ENCODE measurements at places on chromosomes 3 and 15. TPM values are rescaled to one million over a fixed set of nuclear protein-coding genes. Genes with fewer than 3 reads are reported as not detected.

HHLA2 gene
- not detected for total RNA-seq

SIN3A gene
- 23.3 TPM for total RNA-seq

SRP14 gene
- total RNA-seq, result 56.8 TPM

TF gene
- 25,131 TPM for total RNA-seq

EAF2 gene
- total RNA-seq, result 2.2 TPM

PTPRG gene
- 15.6 TPM for total RNA-seq

CEMIP gene
- total RNA-seq, result 0.50 TPM

LINS1 gene
- 4.2 TPM for total RNA-seq

HAPLN3 gene
- 1.0 TPM for total RNA-seq

POTEB2 gene
- total RNA-seq, result not detected

RLBP1 gene
- total RNA-seq, result not detected

CCDC33 gene
- total RNA-seq, result not detected

TAGLN3 gene
- not detected for total RNA-seq

SLC22A14 gene
- total RNA-seq, result not detected

PARP15 gene
- 1.0 TPM for total RNA-seq

PATL2 gene
- 0.58 TPM for total RNA-seq

ADAMTS7 gene
- 0.86 TPM for total RNA-seq

ATP13A4 gene
- total RNA-seq, result 1.2 TPM

BCHE gene
- 38.3 TPM for total RNA-seq

RAB6B gene
- 0.35 TPM for total RNA-seq

CNTN3 gene
- 5.7 TPM for total RNA-seq

MKRN3 gene
- 0.13 TPM for total RNA-seq

FGF7 gene
- 0.30 TPM for total RNA-seq

ZMAT3 gene
- total RNA-seq, result 6.8 TPM

NR2E3 gene
- total RNA-seq, result 0.33 TPM

FAM81A gene
- not detected for total RNA-seq

AGBL1 gene
- not detected for total RNA-seq

ADAMTSL3 gene
- total RNA-seq, result 17.8 TPM

CMTM8 gene
- 17.1 TPM for total RNA-seq

ATP8B4 gene
- 6.8 TPM for total RNA-seq

VIPR1 gene
- total RNA-seq, result 27.0 TPM

IL17RB gene
- 23.2 TPM for total RNA-seq

DAZL gene
- total RNA-seq, result not detected

PLOD2 gene
- 25.7 TPM for total RNA-seq

ACKR4 gene
- not detected for total RNA-seq

ANKDD1A gene
- total RNA-seq, result 0.38 TPM

AADACL2 gene
- total RNA-seq, result not detected

SEMA3B gene
- 5.7 TPM for total RNA-seq

DUOX1 gene
- total RNA-seq, result 0.45 TPM

NUP210 gene
- 19.1 TPM for total RNA-seq

ALAS1 gene
- 187 TPM for total RNA-seq

LTF gene
- 1.7 TPM for total RNA-seq

SMAD6 gene
- 16.2 TPM for total RNA-seq

CHST13 gene
- 43.8 TPM for total RNA-seq

UQCC5 gene
- total RNA-seq, result 7.4 TPM

SRPRB gene
- total RNA-seq, result 73.3 TPM

WNT7A gene
- total RNA-seq, result not detected

NMB gene
- 0.58 TPM for total RNA-seq

LXN gene
- total RNA-seq, result 0.68 TPM

KNG1 gene
- total RNA-seq, result 1,019 TPM

ALPK3 gene
- total RNA-seq, result 2.7 TPM

AMIGO3 gene
- not detected for total RNA-seq

TTC21A gene
- total RNA-seq, result 2.3 TPM

NBEAL2 gene
- total RNA-seq, result 12.2 TPM

AHSG gene
- 763 TPM for total RNA-seq

GOLGA8A gene
- 9.0 TPM for total RNA-seq

LRRN1 gene
- 0.28 TPM for total RNA-seq
